Natural killer cell (primary cell): ENCODE measurements at places on chromosomes 3 and 15. TPM values are rescaled to one million over a fixed set of nuclear protein-coding genes. Genes with fewer than 3 reads are reported as not detected.

The SNURF gene
- total RNA-seq = 15.9 TPM

The C15orf39 gene
- 89.2 TPM for total RNA-seq

The ARL8B gene
- 43.3 TPM for total RNA-seq

The SLC6A20 gene
- 0.25 TPM for total RNA-seq

The C3orf85 gene
- total RNA-seq = not detected

The SMCO1 gene
- total RNA-seq = not detected

The CAMKV gene
- not detected for total RNA-seq

The RTP3 gene
- total RNA-seq = not detected

The FSIP1 gene
- 1.8 TPM for total RNA-seq

The GRAMD2A gene
- not detected for total RNA-seq

The NR1I2 gene
- 0.25 TPM for total RNA-seq
